CD4-positive, alpha-beta T cell treated with Interleukin-12 subunit alpha and Interleukin-12 subunit beta, for 1 hour (primary cell): ENCODE measurements at places on chromosomes 11 and 22.

DNA sequence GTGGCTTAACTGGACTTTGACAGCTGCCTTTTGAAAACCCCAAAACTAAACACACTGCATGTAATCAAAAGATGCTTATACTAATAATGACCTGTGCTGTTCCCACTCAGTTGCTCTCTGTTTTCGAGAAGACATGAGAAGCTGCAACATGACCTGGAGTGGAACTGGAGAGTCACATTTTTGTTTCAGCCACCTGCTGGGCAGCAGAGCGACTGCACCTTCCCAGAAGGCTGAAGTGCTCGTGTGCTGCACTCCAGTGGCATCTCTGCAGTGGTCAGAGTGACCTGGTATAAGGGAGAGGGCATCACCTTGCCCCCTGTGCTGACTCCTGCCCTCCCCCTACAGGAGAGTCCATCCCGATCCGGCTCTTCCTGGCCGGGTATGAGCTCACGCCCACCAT is 8.6 kb downstream of the THYN1 start:
- peak; percentile 36 for DNase-seq

- peak; percentile 60 for DNase-seq
These were observed 29.3 kb downstream of the CELF1 start for GRCh38 chr11:47523490-47524225.

GRCh38 chr11:2296913-2297622 is 4.7 kb downstream of the C11orf21 start:
- DNase-seq, result no peak

GRCh38 chr11:30855383-30856006 is 269.3 kb upstream of the MPPED2 start:
- no peak for DNase-seq

DNA sequence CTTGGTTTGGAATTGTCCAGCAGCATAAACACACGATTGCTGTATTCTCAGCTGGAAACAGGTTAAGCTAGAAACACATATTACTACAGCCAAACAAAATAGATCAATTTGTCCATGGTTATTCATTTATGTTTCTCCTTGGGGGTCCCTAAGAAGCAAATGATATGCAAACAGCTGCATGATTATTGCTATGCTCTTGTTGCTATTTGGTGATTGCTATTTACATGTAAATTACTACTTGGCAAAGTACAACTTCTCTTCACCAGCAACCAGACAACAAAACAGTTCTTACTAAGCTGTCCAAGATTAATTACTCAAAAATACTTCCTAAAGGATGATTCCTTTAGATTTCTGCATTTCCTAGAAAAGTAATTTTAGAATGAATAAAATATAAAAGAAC is 567.9 kb upstream of the ARHGAP42 start:
- DNase-seq, result no peak

- no peak for DNase-seq
These were observed 73.4 kb upstream of the CD44 start for GRCh38 chr11:35065566-35065965.

DNA sequence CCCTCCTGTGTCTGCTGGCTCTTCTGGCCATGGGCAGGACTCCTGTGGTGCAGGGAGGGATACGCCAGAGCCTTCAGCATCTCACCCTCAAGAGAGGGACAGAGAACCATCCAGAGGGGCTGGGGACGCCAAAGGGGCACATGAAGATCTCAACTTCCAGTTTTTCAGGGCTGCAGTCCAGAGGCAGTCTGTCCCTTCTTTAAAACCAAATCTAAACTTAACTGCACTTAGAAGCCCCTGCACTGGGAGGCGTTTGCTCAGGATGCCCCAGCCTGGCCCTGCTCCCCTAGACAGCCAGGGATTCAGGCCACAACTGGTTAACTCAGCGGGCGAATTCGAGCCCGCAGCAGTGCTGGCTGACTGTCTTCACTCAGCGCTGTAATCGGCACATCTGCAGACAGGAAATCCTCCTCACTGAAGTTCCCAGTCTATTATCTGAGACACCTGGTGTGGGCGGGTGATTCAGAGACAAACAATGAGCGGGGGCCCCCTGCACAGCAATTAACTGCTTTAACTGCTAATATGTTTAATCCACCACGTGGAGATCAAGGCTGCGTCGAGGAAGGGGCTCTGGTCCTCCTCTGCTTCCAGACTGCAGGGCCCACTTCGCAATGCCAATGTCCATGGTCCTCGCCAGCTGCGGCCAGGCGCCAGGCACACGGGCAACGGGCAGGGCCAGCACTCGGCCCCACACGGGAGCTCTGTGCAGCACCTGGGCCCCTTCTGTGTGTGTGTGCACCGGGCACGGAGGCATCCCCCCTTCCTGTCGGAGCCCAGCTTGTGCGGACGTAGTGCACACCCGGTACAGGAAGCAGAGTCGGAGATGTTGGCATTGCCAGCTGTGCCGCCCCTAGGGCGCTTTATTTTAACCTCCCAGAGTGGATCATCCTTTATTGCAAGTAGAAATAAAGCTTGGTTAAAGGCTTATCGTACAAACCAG is 36.9 kb upstream of the GNB1L start:
- DNase-seq, result peak; percentile 83
